ENCODE measurements at places on chromosomes 12 and 14. TPM values are rescaled to one million over a fixed set of nuclear protein-coding genes. Genes with fewer than 3 reads are reported as not detected.

The SLC17A8 gene
- 0.53 TPM for polyA plus RNA-seq

The CCDC177 gene
- polyA plus RNA-seq = 0.08 TPM

The SBNO1 gene
- 32.2 TPM for polyA plus RNA-seq

The PPP1R1A gene
- polyA plus RNA-seq = 58.2 TPM

The IGF1 gene
- polyA plus RNA-seq = 4.8 TPM

The PFKM gene
- 111 TPM for polyA plus RNA-seq

The TPPP2 gene
- polyA plus RNA-seq = 3.0 TPM

The CCNB1IP1 gene
- 138 TPM for polyA plus RNA-seq

The C12orf54 gene
- 0.61 TPM for polyA plus RNA-seq

The ERBB3 gene
- 90.7 TPM for polyA plus RNA-seq

The DACT1 gene
- polyA plus RNA-seq = 39.1 TPM

The RTL1 gene
- polyA plus RNA-seq = not detected

The C12orf50 gene
- 0.45 TPM for polyA plus RNA-seq

The GLIPR1L1 gene
- polyA plus RNA-seq = 0.60 TPM

The RGS6 gene
- polyA plus RNA-seq = 1.4 TPM

The PPP1R3E gene
- polyA plus RNA-seq = 23.4 TPM

The ASPG gene
- polyA plus RNA-seq = 9.6 TPM

The SCARB1 gene
- polyA plus RNA-seq = 21.1 TPM

The PITPNM2 gene
- 5.6 TPM for polyA plus RNA-seq

The TRHDE gene
- 25.8 TPM for polyA plus RNA-seq
